ENCODE measurements at places on chromosomes 1 and 21. TPM values are rescaled to one million over a fixed set of nuclear protein-coding genes. Genes with fewer than 3 reads are reported as not detected.

CHRM3 gene
- 0.78 TPM for polyA plus RNA-seq

CLEC20A gene
- polyA plus RNA-seq: not detected

GRCh38 chr1:48876330-48876785 is 99.7 kb upstream of the BEND5 start:
- DNase-seq: no peak

- DNase-seq: no peak
These were observed 206.3 kb downstream of the SIPA1L2 start for GRCh38 chr1:232423591-232423990.

GRCh38 chr1:12369258-12369657 is 139.4 kb downstream of the VPS13D start:
- no peak for DNase-seq

DNA sequence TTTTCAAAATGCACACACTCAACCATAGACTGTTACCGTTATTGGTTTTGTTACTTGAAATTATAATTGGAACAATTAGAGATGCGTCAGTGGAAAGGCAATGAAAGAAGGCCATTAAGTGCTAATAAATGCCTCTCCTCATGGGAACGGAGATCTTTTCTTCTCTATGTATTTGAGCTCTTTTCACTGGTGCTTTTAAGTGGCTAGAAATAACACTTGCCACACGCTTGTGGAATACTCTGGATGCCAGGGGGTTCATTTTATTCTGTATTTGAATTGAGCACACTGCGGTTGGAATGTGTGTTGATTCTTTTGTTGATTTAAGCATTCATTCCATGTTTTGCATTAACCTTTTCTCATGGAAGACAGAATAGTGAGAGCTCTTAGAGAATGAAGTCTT is 68.4 kb downstream of the DNM3 start:
- no peak for DNase-seq

DNA sequence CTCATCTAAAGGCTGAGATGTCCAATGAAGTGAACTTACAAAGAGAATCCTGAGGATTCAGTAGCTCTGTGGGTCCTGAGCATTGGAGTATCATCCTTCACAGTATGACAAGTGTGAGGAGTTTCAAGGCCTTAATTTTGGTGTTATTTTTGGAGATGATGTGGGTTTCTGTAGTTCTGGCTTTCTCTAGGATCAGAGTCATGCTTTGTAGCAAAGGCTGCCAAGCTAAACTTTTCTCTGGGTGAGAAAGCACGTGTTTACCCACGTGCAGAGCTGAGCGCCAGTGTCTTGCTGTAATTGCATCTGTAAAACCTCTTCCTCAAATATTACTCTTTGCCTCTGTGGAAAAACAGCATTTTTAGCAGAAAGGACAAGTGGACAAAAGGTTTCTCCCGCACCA is 387.8 kb upstream of the LYPLAL1 start:
- DNase-seq: peak; percentile 12

DNA sequence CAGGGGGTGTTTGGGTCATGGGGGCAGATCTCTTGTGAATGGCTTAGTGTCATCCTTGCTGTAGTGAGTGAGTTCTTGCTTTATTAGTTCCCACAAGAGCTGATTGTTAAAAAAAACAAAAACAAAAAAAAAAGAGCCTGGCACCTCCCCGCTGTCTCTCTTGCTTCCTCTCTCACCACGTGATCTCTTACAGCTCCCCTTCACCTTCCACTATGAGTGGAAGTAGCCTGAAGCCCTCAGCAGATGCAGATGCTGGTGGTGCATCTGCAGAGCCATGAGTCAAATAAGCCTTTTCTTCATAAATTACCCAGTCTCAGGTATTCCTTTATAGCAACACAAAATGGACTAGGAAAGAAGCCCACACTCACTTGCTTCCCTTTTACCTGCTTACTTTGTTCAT is 17.2 kb upstream of the RGL1 start:
- no peak for DNase-seq

All from BJ (cell line).